ENCODE measurements at places on chromosomes 4 and X. TPM values are rescaled to one million over a fixed set of nuclear protein-coding genes. Genes with fewer than 3 reads are reported as not detected.

KLHL5 gene
- total RNA-seq: 18.3 TPM

RPGR gene
- total RNA-seq: 7.9 TPM

SPIN2A gene
- 1.6 TPM for total RNA-seq

APLN gene
- total RNA-seq: 1.9 TPM

TCEAL6 gene
- not detected for total RNA-seq

ZFP42 gene
- total RNA-seq: not detected

ARAP2 gene
- 63.7 TPM for total RNA-seq

SASH3 gene
- 241 TPM for total RNA-seq

SLC26A1 gene
- total RNA-seq: 0.65 TPM

HTATSF1 gene
- 63.8 TPM for total RNA-seq

DMD gene
- total RNA-seq: not detected

FABP2 gene
- total RNA-seq: 0.19 TPM

OPRPN gene
- not detected for total RNA-seq

CXCL8 gene
- total RNA-seq: 2.3 TPM

MAGEA12 gene
- total RNA-seq: not detected

TMEM31 gene
- total RNA-seq: not detected

UCP1 gene
- total RNA-seq: not detected

TRPC5OS gene
- not detected for total RNA-seq

UGT2B15 gene
- total RNA-seq: not detected

WDR45 gene
- total RNA-seq: 55.1 TPM

PPA2 gene
- total RNA-seq: 72.0 TPM

GLOD5 gene
- total RNA-seq: not detected

SPANXA2 gene
- total RNA-seq: not detected

KCND1 gene
- total RNA-seq: 5.9 TPM

PNMA6F gene
- not detected for total RNA-seq

IGFBP7 gene
- total RNA-seq: 0.28 TPM

NPY1R gene
- not detected for total RNA-seq

CNKSR2 gene
- total RNA-seq: 9.2 TPM

SAT1 gene
- total RNA-seq: 147 TPM

NLRP2B gene
- not detected for total RNA-seq

Data from activated naive CD8-positive, alpha-beta T cell treated with anti-CD3 and anti-CD28 coated beads, Interleukin-2, amount 10 ng/mL, durations not matched to agents 7 days and 5 days (primary cell).